Astrocyte (in vitro differentiated cells and primary cell): ENCODE measurements at places on chromosomes 2 and 18. TPM values are rescaled to one million over a fixed set of nuclear protein-coding genes. Genes with fewer than 3 reads are reported as not detected.

- H3K27ac ChIP-seq: no peak overlapping the region
- peak; percentile 5 for DNase-seq
- no peaks in the 10 kb centered on the region for H3K36me3 ChIP-seq
- H3K4me1 ChIP-seq: no peaks in the 10 kb centered on the region
- H3K27me3 ChIP-seq: no peaks in the 10 kb centered on the region
- no peak overlapping the region for H3K4me3 ChIP-seq
Measured at GRCh38 chr2:169683054-169683424, 11.2 kb downstream of the CFAP210 start.

- H3K27ac ChIP-seq: no peak overlapping the region
- H3K4me1 ChIP-seq: no peaks in the 10 kb centered on the region
- DNase-seq: no peak
- H3K36me3 ChIP-seq: no peaks in the 10 kb centered on the region
- H3K4me3 ChIP-seq: no peak overlapping the region
- no peaks in the 10 kb centered on the region for H3K27me3 ChIP-seq
Measured at GRCh38 chr2:71667256-71668182, 214.2 kb downstream of the DYSF start.

- H3K36me3 ChIP-seq: no peaks in the 10 kb centered on the region
- no peak overlapping the region for H3K27ac ChIP-seq
- H3K4me3 ChIP-seq: no peak overlapping the region
- no peaks in the 10 kb centered on the region for H3K27me3 ChIP-seq
- peak; percentile 88 for DNase-seq
- H3K4me1 ChIP-seq: peaks cover 20% of the 10 kb centered on the region
Measured at GRCh38 chr2:163601377-163601776, 134.4 kb downstream of the FIGN start.

DNA sequence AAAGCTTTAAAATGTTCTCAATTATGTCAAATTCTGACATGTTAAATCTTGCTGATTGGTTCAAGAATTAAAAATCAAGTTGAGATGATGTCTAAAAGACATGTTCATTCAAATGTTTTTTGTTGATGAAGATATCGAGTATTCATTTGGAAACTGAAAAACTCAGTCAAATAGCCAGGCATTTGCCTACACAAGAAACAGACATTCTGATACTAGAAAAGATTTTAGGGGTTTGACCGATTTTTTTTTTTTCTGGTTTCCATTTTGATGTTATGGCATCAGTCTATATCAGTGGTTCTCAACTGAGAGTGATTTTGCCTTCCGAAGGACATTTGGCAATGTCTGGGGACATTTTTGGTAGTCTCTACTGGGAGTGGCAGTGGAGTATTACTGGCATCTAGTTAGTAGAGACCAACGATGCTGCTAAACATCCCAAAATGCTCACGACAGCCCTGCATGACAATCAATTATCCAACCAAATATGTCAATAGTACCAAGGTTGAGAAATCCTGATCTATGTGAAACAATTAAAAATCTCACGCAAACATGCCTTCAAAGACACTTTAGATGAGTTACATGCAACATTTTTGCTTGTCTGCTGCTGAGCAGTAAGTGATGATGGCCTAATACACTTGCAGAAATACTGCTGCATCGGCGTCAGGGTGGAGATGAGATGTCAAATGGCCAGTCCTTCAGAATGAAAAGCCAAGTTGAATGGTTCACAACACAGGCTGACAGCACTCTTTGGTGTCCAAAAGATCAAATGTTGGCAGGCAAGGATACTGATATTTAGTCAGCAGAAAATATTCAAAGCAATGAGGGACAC is 12.5 kb downstream of the RASGRP3 start:
- no peaks in the 10 kb centered on the region for H3K36me3 ChIP-seq
- H3K27me3 ChIP-seq: peaks cover 3% of the 10 kb centered on the region
- no peak overlapping the region for H3K27ac ChIP-seq
- H3K4me3 ChIP-seq: no peak overlapping the region
- DNase-seq: no peak

DNA sequence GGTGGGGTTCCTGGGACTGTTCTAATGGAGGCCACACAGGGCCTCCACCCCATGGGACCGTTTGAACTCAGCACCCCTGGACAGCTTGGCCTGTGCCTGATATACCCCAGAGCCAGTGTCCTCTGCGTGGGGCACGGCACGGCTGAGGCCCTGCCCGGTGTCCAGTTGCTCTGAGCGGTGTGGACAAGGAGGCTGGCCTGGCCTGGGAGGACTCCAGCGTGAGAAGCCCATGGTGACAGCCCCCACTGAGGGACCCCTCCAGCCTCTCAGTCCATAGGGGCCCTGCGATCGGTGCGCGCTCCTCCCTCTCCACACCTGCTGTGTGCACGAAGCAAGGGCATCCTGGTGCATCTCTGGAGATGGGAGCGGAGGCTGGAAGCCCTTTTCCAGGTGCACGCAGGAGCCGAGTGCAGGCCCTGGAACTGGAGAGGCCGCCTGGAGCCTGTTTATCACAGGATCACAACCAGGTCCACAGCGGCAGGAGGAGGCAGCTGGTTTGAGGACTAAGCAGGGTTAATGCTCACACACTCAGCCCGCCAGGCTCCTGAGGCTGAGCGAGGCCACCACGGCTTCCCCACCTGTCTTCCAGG is 120.2 kb downstream of the PTGR3 start:
- no peaks in the 10 kb centered on the region for H3K36me3 ChIP-seq
- no peaks in the 10 kb centered on the region for H3K4me1 ChIP-seq
- H3K27ac ChIP-seq: no peak overlapping the region
- DNase-seq: no peak
- no peaks in the 10 kb centered on the region for H3K27me3 ChIP-seq

Gene ZSWIM2
- not detected in 2 replicates for total RNA-seq

- no peak overlapping the region for H3K4me3 ChIP-seq
- DNase-seq: peak; percentile 89
- H3K4me1 ChIP-seq: no peaks in the 10 kb centered on the region
- H3K27me3 ChIP-seq: no peaks in the 10 kb centered on the region
- H3K27ac ChIP-seq: peak overlapping the region; percentile 28
Measured at GRCh38 chr2:222993920-222994650, 57.9 kb upstream of the KCNE4 start.

Gene OTOS
- not detected in 2 replicates for total RNA-seq

DNA sequence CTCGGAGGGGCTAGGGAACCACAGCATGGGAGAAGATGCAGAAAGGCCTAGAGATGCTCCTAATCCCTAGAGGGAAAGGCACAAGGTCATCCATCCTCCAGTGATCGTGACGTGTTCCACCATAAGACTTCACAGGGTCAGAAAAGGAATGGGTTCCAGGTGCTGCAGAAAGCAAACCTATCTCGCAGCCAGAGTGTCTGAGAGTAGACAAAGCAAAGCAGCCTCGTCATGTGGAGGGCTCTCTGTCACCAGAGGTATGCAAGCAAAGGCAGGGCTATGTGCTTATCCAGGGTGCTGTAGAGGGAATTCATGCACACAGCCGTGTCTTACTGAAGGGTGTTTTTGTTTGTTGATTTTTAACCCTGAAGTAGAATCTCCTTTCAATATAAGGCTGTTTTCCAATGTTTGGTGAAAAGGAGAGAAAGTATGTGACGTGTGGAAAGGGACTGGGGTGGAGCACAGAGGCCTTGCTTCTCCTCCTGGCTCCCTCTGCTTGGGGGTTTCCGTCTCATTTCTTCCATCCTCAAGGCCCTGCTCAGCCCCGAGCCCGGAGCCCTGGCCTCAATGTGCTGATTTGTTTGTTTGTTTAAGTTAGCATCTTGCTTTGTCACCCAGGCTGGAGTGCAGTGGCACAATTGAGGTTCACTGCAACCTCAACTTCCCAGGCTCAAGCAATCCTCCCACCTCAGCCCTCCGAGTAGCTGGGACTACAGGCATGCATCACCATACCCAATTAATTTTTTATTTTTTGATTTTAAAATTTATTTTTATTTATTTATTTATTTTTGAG is 3.0 kb downstream of the GPR55 start:
- no peaks in the 10 kb centered on the region for H3K4me1 ChIP-seq
- no peaks in the 10 kb centered on the region for H3K36me3 ChIP-seq
- no peak overlapping the region for H3K4me3 ChIP-seq

Gene TP53I3
- 83.6 and 93.2 TPM in 2 replicates for total RNA-seq

- no peak overlapping the region for H3K27ac ChIP-seq
- H3K27me3 ChIP-seq: no peaks in the 10 kb centered on the region
- no peak for DNase-seq
- no peak overlapping the region for H3K4me3 ChIP-seq
Measured at GRCh38 chr2:123448801-123449200, 576.3 kb upstream of the CNTNAP5 start.

DNA sequence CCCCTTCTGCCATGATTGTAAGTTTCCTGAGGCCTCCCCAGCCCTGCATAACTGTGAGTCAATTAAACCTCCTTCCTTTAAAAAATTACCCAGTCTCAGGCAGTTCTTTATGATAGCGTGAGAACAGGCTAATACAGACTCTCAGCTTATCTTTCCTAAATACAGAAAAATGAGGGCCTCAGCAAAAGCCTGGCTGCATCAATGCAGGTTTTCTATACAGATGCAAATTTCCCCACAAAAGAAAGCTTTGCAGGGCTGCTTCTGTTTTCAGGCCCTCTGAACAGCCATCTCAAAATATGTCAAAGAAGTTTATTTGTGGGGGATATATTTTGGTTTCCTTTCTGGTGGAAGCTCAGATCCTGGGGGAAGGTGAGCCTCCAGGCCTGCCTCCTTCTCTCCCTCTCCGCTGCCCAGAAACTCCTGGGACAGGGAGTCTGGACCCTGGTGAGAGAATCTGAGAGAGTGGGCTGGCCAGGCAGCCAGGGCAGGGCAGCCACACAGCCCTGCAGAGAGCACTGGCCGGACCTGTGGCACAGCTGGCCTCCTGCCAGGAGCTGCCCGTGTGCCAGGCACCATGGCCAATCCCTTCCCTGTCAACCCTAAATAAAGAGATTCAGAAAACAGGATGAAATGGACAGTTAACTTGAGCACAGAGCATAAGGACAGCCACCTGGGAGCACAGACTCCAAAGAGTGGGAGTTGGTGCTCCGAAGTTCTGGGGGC is 21.6 kb upstream of the AGXT start:
- H3K4me1 ChIP-seq: no peaks in the 10 kb centered on the region
- no peaks in the 10 kb centered on the region for H3K36me3 ChIP-seq
- H3K27me3 ChIP-seq: peaks cover 7% of the 10 kb centered on the region
- no peak overlapping the region for H3K4me3 ChIP-seq
